T-helper 2 cell (primary cell): ENCODE measurements at places on chromosomes 3 and 15.

- no peak for DNase-seq
These were observed 291.4 kb upstream of the ATP11B start for GRCh38 chr3:182501856-182502255.

DNA sequence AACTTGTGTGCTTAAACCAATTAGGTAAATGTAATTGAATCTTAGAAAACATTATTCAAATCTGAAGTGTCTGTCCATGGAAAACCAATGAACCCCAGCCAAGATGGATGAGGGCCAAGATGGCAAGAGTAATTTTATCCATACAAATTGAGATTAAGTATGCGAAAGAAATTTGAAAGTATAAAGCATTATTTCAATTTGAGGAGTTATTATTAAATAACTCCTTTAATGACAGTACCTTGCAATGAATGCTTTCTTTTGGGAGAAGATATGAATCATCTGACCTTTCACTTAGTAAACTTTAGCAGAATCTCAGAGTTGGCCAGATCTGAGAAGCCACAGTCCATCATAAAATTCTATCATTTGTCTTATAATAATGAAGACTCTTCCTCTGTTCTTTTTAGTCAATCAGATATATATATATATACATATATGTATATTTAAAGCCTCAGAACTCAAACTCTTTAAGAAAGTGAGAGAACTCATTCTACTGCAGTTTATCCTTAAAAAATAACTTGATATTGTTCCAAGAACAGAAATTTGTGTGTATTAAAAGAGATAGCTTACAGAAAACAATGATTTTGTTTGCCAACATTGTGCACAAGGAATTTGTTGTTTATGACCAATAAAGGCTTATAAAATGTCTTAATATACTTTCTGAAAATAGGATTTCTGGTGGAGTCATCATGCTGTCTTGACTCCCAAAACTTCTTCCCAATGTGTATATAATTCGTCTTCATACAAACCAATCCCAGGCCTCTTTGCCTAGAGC lies 434.8 kb upstream of the THBS1 start:
- no peak for DNase-seq

DNA sequence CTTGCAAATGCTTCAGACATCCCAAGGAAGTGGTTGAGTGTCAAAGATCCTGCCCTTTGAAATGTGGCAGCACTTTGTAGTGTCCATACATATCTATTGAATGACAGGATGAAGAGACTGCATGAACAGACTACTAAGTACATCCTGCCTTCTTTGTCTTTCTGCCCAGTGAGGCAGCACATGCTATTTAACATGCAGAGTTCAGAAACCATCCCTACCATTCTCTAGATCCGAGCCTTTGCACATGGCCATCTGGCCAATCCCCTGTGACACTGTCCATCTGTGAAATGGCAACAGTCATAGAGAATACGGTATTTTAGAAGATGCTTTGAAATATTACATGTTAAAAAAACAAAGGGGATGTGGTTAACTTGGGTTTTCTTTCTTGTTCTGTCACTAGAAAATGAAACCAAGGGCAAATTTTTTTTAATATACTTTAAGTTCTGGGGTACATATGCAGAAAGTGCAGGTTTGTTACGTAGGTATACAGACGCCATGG lies 519.6 kb downstream of the NTRK3 start:
- DNase-seq: no peak

GRCh38 chr3:66738625-66739365 lies 238.0 kb upstream of the LRIG1 start:
- DNase-seq: no peak

- peak; percentile 50 for DNase-seq
These were observed 42.9 kb downstream of the IDH2 start for GRCh38 chr15:90059208-90059985.

DNA sequence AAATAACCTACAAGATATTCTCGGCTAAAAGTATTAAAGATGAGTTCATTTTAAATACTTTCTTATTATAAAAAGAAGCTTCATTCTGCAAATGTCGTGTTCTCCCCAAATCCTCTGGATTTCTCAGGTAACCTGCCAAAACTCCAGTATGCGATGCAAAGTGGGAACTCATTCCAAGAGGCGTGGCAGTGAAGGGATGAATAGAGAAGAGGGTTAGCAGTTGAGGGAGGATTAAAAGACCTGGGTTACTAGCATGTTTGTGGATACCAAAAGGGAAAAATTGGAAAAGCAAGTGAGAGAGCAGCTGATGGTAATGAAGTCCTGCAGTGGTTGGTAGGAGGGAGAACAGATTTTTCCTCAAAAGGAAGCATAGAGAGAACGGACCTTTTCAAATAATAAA lies 61.6 kb downstream of the ATP2C1 start:
- DNase-seq: no peak
